ENCODE measurements at places on chromosomes 11 and 22. TPM values are rescaled to one million over a fixed set of nuclear protein-coding genes. Genes with fewer than 3 reads are reported as not detected.
A peak's percentile ranks its signal among the peaks of the same experiment; 100 is the strongest.

DNA sequence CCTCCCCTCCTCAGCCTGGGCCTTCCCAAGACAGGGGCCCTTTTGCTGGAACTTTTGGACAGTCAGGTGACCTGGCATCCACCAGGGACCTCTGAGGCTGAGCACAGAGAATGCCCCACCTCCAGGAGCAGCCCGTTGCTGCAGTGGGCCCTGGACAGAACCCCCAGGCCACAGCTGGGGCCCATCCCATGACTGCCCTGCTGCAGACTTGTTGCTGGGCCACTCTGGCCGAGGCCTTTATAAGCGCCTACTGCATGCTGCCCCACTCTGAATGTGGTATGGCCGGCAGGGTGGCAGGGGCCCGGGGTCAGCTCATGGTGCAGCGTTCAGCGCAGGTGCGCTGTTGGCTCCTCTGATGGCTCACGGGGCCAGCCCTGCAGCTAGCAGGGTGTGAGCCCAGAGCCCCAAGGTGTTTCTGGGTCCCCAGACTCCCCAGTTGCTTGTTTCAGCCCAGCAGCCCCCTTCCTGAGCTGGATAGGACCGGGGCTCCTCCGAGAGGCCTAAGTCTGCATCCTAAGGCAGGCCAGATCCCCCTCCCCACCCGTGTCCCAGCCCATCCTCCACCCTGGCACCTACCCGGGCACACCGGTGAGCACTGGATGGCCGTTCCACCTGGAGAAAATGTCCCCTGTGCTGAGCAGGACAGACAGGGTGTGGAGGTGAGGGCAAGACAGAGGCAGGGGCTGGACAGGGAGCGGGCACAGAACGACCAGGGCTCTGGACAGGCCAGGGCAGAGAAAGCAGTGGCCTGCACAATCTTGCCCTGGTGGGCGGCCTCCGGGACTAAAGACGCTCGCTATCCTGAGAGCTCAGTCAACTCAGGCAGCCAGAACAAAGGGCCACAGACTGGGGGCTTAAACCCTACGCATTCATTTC is 28.1 kb upstream of the TH start:
- no peak overlapping the region for H3K4me3 ChIP-seq
- DNase-seq = no peak
- H3K27me3 ChIP-seq = peaks cover 16% of the 10 kb centered on the region
- H3K27ac ChIP-seq = no peak overlapping the region

DNA sequence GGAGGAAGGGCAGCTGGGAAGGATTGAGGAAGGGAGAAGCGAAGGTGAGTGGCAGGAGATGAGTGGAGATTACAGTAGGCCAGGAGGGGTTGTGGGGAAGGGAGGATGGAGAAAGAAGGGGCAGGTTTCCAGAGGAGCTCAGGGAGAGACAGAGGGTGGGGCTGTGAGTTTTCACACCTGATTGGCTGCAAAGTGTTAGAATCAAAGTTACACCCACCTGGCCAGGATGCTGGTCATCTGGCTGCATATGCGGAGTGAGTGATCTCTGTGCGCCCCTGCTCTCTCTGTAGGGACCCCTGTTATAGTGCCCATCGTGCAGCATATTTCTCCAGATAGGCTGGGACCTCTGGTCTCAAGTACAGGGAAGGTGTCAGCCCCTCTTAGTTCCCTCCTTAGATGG is 18.3 kb downstream of the AMPD3 start:
- H3K4me3 ChIP-seq = no peak overlapping the region
- peaks cover 11% of the 10 kb centered on the region for H3K36me3 ChIP-seq
- H3K27ac ChIP-seq = no peak overlapping the region
- peaks cover 1% of the 10 kb centered on the region for H3K27me3 ChIP-seq
- no peak for DNase-seq

GRCh38 chr11:123145661-123146060 is 49.4 kb downstream of the CLMP start:
- H3K4me1 ChIP-seq = peaks cover 55% of the 10 kb centered on the region
- H3K4me3 ChIP-seq = peak overlapping the region; percentile 64
- H3K36me3 ChIP-seq = peaks cover 36% of the 10 kb centered on the region
- peak overlapping the region; percentile 88 for H3K27ac ChIP-seq
- no peaks in the 10 kb centered on the region for H3K27me3 ChIP-seq

Gene B3GAT1
- total RNA-seq = not detected

Gene FGF3
- total RNA-seq = not detected
